Stimulated activated CD8-positive, alpha-beta memory T cell treated with anti-CD3 and anti-CD28 coated beads, Interleukin-4, amount 100 ng/mL, for 1 hour (primary cell): ENCODE measurements at places on chromosomes 3 and 15.

GRCh38 chr3:70959506-70960291 is 623.8 kb downstream of the FOXP1 start:
- DNase-seq, result no peak

GRCh38 chr3:108396336-108396735 is 100.0 kb downstream of the HHLA2 start:
- no peak for DNase-seq

GRCh38 chr3:52537726-52538421 is 1.5 kb downstream of the UQCC5 start:
- no peak for DNase-seq

DNA sequence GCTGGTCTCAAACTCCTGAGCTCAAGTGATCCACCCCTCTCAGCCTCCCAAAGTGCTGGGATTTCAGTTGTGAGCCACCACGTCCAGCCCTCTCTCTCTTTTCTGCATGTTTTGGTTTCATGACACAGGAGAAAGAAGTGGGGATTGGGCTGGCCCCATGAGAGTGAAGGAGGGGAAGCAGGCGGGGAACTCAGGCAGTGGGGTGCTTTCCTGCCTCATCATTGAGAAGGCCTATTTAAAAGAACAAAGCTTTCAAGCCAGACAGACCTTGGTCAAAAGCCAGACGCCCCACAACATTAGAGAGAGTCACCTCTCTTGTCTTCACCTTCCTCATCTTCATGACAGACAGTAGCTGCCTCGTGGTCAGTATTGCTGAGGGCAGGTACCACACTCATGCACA is 15.9 kb downstream of the PSTPIP1 start:
- DNase-seq, result no peak

DNA sequence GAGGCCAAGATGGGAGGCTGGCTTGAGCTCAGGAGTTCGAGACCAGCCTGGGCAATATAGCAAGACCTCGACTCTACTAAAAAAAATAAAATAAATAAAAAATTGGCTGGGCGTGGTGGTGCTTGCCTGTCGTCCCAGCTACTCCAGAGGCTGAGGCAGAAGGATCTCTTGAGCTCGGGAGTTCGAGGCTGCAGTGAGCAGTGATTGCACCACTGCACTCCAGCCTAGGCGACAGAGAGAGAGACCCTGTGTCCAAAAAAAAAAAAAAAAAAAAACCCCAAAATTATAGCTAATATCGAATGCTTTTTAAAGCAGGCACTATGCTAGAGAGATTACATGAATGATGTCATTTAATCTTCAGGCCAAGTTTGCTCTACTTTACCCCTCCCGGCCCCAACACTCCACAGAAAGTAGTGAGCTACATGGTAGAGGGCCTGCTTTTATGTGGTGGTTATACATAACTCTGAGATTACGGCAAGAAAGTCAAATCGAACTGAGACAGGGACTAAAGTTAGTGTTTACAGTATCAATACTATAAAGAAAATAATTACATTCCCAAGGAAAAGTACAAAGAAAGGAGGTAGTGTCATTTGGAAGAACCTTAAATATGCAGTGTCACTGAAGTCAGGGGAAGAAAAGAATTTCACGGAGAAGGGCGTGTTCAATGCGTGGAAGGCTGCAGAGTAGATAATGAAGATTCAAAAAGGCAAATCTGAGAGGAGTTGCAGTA is 1.1 kb downstream of the ADPGK start:
- DNase-seq, result no peak

- DNase-seq, result no peak
Observed at GRCh38 chr15:101684384-101684783, 32.2 kb upstream of the TM2D3 start.

- no peak for DNase-seq
Observed at GRCh38 chr3:59426821-59427565, 377.2 kb upstream of the CFAP20DC start.

DNA sequence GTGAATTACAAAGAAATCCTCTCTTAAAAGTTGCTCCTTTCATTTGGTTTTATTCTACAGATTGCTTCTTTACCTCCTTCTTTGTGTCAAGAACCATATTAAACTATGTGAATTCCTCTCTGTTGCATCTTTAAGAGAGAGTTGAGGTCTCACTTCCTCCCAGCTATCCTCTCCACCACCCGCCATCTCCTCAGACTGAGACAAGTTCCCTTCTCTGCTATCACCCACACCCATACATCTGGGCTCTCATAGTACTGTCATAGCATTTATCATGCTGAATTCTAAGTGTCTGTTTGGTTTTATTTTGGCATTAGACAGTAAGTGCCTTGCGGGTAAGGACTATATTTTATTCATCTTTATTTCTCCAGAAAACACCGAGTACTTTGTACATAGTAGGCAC is 54.2 kb downstream of the B3GALNT1 start:
- no peak for DNase-seq

DNA sequence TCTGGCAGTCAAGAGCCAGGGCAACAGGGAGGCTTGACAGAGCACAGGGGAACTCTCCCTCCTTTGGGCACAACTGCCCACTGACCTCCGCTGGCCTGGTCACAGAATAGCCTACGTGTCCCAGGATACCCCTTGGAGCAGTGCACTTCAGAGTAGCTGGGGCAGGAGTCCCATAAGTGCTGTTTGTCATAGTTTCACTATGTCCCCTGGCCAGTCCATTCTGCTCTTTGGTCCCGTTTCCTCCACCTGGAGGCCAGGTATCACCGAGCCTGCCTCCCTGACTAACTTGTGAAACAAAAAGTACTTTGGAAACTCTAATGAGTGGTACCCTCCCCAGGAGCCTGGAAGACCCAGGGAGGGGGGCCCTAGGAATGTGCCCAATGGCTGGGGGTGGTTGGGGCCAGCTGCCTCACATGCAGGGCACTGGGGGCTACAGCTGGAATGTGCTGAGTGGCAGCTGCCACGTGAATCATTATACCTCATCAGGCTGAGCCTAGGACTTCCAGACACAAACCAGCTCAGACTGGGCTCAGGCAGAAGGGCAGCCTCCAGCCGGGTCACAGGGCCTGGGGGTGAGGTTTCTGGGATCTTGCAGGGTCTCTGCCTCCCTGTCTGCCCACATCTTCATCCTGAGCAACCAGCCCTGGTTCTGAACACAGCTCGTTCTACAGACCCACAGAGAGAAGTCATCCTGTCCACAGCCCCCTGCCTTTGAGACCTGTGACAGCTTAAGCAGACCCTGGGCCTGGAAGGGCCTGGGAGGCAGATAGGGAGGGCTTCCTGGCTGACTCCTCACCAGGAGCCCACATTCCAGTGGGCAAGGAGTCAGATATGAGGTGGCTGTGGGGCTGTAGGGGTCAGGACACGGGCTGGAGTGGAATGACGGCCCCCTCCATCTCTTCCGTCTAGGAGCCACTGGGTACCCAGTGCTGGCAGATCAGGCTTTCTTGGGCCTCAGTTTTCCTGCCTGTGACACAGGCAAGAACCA is 914 bp upstream of the PTH1R start:
- no peak for DNase-seq

DNA sequence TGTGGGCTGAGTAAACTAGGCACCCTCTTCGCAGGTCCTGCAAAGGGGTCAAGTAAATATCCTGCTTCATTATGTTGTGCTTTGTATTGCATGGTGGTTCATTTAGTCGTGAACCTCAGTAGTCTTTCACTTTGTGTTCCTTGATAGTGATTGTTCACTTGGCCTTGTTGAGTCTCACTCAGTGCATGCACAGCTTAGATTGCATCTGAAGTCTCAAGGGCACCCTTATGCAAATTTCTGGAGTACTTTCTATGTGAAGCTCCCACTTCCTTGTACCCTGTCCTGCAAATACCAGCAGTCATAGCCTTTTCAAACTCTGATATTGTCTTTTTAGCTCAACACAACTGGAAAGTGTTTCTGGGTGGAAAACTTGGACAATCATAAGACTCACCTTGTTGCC is 519.2 kb downstream of the NAALADL2 start:
- no peak for DNase-seq

DNA sequence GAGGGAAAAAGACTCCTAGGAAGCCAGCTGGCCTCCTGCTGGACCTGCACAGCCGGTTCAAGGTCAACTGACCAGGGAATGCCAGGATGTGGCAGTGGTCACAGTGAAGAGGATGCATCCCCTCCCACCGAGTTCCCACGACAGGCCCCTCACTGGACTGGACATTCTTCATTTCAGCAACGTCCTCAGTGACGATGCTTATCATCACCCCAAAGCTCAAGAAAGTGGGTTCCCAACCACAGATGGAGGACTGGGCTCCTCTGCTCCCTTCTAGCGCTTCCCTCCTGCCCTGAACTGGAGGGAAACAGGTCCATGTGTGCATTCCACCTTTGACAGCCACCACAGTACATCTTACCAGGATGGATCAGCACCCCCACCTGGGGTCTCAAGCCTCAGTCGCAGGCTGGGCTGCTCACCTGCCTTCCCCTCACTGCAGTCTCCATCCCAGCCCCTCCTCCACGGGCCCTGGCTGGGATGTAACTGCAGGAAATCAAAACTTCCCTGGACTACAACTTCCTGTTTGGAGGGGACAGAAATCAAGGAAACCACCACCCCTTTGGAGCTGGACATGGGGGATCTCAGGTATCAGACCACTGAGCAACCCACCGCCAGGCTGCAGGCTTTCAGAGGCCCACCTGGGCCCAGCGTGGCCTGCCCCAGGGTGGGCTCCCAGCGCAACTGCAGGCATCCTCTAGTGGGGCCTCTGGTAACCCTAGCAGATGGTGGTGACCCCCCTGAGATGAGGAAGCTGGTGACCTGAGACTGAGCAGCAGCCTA is 7.3 kb downstream of the CALML4 start:
- no peak for DNase-seq

- DNase-seq, result no peak
Observed at GRCh38 chr15:58627701-58628100, 121.8 kb downstream of the ADAM10 start.

DNA sequence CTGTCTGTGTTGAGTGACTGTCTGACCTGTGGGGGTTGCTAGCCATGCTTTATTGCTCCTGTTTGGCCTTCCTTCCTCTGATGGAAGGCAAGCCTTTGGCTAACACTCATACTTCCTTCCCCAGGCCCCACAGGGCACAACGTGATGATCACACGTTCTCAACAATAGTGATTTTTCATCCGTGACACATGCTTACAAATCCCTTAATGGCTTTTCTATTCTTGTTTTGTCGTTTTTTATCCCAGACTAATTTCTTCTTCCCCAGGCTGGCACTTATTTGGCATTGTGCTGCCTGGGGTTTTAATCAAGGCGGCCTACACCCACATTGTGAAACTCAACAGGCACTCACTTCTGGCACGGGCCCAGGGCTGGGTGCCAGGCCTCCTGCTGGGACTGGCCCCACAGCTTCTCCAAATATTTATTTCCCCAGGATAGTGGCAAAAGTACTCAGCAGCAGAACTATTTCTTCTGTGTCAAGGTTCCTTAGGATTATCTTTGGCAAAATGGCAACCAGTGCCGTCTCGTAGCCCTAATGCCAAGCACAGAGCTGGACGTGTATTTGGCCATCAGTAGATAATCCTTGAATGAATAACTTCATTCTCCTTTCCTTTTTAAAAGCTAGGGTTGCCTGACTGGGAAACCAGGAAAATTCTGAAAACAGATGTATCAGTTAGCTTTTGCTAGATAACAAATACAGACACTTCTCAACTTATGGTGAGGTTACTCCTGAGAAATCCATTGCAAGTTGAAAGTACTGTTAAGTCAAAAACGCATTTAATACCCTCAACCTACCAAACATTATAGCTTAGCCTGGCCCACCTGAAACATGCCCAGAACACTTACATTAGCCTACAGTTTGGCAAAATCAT is 30.6 kb downstream of the CMTM7 start:
- DNase-seq, result no peak

DNA sequence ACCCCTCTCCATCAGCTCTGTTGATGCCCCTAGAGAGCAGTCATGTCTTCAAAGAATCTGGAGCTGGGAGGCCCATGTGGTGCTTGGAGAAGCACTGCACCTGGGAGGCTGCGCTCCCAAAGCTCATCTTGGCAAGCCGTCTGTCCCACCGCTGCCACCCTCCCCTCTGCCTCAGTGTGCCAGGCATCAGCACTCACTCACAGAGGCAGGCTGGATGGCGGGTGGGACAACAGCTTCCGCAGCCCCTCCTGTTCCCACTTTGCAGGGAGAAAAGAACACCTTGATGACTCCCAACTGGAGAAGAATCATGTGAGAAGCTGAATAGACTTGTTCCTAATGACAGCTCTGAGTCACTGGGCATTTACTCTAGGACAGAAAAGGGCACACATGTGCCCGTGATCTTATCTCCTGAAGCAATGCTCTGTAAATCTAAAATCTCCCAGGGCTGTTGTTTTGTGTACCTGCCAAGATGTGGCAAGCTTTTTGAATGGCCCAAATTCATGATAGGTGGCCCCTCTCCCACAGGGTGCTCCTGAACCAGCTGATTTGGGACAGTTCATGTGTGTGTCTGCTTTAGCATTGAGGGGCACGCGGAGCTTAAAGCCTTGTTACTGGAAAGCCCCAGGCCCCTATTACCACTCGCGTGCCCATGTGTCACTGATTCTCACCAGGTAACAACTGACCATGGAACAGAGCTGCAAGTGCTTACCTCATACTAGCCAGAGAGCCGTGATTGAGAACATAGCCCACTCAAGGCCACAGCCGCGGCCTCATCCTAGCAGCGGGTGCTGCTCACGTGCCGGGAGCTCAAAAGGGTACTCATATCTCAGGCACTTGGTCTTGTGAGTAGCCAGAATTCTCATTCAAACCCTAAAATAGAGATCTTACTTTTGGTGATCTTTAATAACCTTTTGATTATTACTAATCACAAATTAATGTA is 104.4 kb downstream of the DNAJB8 start:
- no peak for DNase-seq

- no peak for DNase-seq
Observed at GRCh38 chr15:82139823-82140268, 94.0 kb upstream of the MEX3B start.

GRCh38 chr15:41870689-41871081 is 23.2 kb downstream of the SPTBN5 start:
- DNase-seq, result no peak

DNA sequence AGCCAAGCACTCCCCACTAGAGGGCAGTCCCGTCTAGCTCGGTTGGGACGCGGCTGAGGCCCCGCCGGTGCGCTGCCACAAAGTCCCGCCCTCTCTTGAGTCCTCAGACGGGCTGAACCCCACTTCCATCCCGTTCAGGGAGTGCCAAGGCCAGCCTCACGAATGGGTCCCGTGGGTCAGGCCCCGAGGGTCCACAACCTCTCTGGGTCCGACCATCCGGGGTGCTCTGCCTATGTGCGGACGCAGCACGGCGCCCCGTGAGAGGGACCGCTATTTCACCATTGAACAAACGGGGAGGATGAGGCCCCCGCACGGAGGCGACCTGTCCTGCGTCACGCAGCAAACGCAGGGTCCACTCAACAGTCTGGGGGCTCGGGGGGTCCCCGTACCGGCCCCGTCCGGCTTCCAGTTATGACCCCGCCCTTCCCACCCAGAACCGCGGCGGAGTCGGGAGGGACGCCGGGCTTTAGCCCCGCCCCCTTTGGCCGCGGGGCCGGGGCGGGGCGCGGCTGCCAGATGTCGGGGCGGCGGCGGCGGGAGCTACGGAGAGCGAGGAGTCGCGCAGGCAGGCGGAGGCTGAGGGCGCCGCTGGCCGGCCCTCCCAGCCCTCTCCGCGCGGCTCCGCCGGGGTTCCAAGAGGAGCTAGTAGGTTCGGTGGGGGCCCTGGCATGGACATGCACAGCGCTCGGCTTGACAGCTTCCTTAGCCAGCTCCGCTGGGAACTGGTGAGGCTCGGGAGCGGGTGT is at the start of gene INKA1:
Gene INKA1, plus strand, starts transcription at position 543 of the 746 bp plus-strand sequence. Its CDS starts 132 bp downstream, at position 675.
- DNase-seq, result peak; percentile 78

- DNase-seq, result no peak
Observed at GRCh38 chr3:14631687-14632441, 19.7 kb upstream of the CCDC174 start.
